NCI-H2081 treated with DMSO at 0.1 percent for 48 hours (cell line): ENCODE measurements at places on chromosomes 4 and X.

DNA sequence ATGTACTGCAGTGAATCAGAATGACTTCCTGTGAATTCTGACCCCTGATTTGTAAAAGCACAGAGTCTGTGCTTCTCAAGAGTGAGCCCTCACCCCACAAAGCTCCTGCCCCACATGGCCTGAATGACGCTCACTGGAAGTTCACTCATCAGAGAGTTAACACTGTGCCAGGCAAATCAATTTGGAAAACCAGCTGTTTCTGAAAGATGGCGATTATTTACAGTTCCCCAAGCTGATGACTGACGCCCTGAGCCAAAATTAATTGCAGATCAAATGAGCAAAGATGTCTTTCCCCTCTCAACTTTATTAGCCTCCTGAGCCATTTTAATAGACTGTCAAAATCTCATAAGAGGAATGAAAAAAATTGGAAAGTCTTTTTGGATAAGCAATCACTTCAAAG lies 118.0 kb downstream of the SLC2A9 start:
- no peak for DNase-seq

- DNase-seq: no peak
These were observed 8.8 kb downstream of the SH3D19 start for GRCh38 chr4:151316645-151317044.

GRCh38 chr4:93184053-93184452 lies 644.5 kb upstream of the ATOH1 start:
- peak; percentile 49 for DNase-seq

GRCh38 chrX:50469206-50469605 lies 1.4 kb downstream of the DGKK start:
- no peak for DNase-seq

GRCh38 chrX:48945517-48946348 lies 11.7 kb downstream of the OTUD5 start:
- no peak for DNase-seq

DNA sequence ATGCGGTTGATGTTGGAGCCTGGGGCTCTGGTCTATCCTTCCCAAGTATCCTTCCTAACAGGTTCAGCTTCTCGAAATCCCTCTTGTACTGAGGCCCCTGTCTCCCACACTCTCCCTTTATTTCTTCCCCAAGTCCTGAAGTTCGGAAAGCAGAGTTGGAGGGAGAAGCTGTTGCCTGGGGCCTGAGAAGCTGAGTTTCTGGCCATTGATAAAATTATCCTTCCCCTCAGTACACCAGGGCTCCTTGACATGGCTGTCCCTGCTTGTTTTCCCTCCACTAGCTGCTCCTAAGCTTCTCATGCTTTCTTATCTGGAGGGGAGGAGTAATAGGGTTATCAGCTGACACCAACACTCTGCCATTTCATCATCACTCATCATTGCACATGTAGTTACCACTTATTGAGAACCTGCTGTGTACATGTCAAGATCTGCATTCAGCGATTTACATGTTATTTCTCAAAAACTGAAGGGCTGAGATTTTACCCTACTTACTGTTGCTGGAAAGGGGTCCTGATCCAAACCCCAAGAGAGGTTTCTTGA lies 58.0 kb downstream of the FUNDC1 start:
- no peak for DNase-seq

GRCh38 chr4:52507774-52508173 lies 151.3 kb downstream of the USP46 start:
- no peak for DNase-seq

- no peak for DNase-seq
These were observed 19.7 kb downstream of the ZFP42 start for GRCh38 chr4:188015025-188015940.

- DNase-seq: no peak
These were observed 27.9 kb downstream of the UGT2B4 start for GRCh38 chr4:69467797-69468196.

DNA sequence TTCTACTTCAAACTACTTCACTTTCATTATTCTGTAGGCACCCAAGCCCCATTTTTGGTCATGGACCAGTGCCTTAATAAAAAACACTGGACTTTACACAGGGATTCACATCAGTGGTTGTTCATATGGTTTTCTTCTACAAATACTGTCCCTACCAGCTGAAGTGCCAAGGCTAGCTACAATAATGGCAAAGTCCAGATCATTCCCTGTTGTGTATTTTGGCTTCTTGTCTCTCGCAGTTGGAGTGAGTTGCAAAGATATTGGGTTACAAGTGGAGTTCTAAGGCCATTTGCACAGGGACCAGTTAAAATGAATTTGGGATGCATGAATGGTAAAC lies 16.7 kb upstream of the ANKRD17 start:
- no peak for DNase-seq

- no peak for DNase-seq
These were observed 278.6 kb upstream of the ITM2A start for GRCh38 chrX:79645749-79646148.

- DNase-seq: no peak
These were observed 97.0 kb upstream of the PJA1 start for GRCh38 chrX:69262036-69262936.

- DNase-seq: no peak
These were observed 199.2 kb upstream of the FAM9B start for GRCh38 chrX:9233141-9233540.

DNA sequence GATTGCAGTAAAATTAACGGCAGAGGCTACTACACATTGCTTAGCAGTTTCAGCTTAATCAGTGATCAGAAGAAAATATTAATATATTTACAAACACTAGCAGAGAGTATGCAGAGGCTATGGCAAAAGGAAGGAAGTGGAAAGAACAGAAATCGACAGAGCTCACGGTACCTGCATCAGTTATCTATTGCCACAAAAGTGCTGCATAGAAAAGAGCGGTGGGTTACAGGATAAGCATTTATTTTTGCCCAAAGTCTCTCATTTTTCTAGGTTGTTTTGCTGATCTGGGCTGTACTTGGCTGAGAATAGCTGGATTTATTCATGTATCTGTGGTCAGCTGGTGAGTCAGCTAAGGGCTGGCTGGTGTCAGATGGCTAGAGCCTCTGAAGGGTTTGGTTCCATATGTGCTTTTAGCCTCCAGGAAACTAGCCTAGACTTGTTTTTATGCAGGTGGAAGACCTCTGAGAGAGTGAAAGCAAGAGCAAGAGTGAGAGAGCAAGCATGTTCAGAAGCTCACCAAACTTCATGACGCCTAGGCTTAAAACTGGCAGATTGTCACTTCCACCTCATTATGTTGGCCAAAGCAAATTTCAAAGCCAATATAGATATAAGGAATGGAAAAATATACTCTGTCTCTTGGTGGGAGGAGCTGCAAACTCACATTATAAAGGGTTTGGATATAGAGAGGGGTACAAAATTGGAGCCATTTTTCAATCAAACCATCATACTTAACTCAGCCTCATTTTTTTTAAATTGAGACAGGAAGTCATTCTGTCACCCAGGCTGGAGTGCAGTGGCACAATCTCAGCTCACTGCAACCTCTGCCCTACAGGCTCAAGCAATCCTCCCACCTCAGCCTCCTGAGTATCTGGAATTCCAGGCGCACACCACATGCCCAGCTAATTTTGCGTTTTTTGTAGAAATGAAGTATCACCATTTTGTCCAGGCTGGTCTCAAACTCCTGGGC lies 153.2 kb upstream of the RPL34 start:
- no peak for DNase-seq

DNA sequence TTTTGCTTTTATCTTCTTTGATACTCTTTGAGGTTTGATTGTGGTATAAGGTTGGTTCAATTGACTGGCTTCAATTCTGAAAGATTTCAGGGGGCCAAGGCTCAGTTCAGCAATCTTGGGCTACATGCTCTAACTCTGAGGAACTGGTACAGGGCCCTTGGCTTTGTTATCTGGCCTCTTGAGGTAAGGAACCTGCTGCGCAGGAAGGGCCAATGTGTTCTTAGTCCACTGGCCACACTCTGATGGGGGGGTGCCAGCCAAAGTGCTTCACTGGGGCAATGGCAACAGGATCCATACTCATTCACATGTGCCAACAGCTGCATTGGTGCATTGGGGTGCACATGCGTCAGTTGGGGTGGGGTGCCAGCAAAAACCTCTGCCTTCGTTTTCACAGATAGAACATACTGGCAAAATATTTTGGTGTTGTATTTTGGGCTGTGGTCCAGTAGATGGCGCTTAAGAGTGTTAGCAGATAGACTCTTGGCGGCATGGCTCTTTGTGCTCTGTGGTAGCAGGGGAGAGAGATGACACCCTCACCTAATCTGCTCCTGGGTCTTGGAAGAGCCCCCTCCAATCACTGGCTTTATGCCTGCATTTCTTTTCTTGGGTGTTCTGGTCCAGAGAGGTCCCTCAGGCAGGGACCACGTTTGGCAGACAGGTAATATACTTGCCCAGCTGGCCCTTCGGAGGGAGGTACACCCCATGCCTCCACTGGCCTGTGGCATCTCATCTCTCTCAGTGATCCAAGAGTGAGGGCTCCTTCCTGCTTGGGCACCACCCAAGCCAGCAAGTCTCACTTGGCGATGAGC lies 42.9 kb downstream of the NDST3 start:
- DNase-seq: no peak

DNA sequence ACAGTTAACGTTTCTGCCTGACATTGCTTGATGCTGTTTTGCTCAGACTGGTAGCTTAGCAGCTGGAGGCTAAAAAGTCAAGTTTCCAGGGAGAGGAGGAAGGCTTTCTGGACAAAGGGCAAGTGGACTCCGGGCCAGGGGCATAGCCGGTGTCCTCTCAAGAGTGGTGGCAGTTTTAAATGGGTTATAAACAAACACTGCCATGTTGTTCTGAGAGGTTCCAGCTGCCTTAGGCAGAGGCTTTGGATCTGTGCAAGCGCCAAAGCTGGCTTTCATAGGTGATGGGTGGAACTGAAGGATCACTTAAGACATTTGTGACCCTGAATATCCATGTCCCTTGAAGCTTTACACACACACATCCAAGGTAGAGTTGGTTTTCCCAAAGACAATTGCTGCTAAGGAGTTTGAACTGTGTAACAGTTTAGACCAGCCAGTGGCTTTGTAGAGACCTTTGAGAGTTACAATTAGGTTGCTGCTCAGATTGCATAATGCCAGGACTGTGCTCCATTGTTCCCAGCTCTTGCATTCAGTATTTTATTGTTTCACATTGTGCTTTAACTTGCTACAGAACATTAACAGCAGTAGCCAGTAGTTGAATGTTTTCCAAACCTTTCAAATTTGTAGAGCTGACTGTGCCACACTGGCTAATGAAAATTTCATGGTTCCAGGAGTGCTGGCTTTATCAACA lies 54.1 kb upstream of the AP1S2 start:
- no peak for DNase-seq

DNA sequence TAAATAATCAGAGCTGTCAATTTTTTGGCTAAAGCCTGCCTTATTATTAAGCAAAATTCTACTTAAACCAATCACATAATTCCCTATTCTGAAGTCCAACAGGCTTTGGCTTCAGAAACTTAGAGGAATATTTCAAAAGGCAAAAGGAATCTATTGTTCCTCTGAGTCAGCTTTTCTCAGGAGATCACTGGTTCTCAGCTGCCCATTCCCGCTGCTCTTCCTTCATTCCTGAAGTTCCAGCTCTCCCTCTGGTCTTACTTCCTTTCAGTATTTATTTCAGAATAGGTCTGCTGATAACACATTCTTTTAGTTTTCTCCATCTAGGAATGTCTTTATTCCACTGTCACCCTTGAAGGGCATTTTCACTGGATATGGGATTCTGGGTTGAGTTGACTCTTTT lies 133.7 kb downstream of the SOWAHB start:
- no peak for DNase-seq

DNA sequence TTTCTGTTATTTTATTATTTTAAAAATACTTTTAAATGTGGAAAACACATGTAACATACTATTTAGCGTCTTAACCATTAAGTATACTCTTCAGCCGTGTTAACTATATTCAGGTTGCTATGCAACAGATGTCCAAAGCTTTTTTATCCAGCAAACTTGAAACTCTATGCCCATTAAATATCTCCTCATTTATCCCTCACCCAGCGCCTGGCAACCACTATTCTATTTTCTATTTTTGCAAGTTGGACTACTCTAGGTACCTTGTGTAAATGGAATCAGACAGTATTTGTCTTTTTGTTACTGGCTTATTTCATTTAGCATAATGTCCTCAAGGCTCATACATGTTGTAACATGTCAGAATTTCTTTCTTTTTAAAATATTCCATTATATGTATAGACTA lies 174.6 kb downstream of the PCDH10 start:
- no peak for DNase-seq

- DNase-seq: no peak
These were observed 714.2 kb upstream of the LCORL start for GRCh38 chr4:18735740-18736268.

- DNase-seq: no peak
These were observed 247.8 kb downstream of the SH2D1A start for GRCh38 chrX:124594017-124594651.

DNA sequence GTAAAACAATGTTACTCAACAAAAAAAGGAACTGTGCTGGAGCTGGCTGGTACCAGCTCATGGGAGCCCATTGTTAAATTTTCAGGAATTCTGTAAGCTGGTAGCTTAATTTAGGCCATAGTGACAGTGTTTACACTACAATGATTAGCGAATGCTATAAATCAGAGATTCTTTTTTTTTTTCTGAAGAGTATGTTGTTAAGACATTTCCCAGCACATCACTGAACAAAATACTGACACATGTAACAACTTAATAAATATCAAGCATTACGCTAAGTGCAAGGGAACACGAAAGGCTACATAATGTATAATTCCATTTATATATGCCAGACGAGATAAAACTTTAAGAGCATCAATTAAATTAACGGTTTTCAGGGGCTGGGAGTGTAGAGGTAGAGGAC lies 4.4 kb downstream of the WDFY3 start:
- no peak for DNase-seq

- no peak for DNase-seq
These were observed 796.1 kb upstream of the ADGRL3 start for GRCh38 chr4:60404027-60404426.

- DNase-seq: no peak
These were observed 223.5 kb downstream of the AFAP1 start for GRCh38 chr4:7716010-7716721.

DNA sequence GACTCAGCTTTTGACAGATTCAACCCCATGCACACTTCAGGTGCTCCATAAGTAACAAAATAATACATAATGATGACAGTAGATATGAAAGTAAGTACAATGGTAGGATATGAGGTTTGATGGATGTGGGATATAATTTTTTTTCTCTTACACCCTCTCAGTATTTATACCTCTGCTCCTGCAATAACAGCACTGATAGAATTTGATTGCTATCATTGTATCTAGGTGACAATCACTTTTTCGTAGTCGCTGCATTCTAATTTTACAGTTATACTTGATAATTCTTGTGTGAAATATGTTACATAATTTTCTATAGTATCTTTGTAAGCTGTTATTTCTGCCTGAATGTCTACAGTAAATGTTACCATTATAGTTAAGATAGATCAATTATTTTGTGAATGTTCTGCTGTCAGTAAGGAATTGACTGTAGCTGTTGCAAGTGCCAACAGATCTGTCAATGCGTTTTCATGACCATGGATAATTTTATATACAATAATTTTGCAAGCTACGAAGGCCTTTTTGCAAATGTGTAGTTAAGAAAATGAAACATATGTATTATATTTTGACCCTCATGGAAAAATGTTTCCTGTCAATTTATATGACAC lies 128.9 kb downstream of the BANK1 start:
- DNase-seq: no peak

GRCh38 chr4:20195071-20195885 lies 56.4 kb upstream of the SLIT2 start:
- no peak for DNase-seq

GRCh38 chrX:142095651-142096245 lies 109.3 kb downstream of the MAGEC2 start:
- no peak for DNase-seq
